Thymus (tissue), 14 donors: ENCODE measurements at places on chromosomes 2 and 18.

DNA sequence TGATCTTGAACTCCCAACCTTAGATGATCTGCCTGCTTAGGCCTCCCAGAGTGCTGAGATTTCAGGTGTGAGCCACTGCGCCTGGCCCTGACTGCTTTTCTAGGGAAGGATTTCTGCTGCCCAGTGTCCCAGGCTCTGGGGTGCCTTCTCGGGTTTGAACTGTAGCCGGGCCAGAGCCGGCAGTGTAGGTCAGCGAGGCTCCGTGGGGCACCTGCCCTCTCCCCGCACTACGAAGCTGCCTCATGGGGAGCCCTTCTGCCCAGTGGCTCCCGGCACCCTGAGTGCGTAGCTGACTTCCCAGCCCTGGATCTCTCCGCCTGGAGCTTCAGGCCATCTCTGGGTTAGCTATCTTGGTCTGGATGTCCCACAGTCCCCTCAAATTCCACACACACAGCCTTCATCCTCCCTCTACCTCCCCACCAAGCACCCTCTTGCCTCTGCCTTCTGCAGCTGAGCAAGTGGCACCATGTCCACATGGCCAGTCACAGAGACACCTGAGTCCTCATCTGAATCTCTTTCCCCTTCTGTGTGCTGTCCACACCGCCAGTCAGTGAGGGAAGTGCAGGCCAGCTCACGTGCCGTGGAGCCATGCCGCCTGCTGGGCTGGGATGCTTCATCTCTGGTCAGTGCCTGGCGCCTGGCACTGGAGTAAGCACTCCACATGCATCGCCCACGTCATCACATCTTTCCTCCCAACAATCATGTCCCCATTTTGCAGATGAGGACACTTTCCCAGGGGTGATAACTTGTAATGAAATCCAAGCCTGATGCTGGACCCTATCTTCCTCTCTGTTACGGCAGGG, 69.2 kb downstream of the EDAR start:
- no peak for DNase-seq

DNA sequence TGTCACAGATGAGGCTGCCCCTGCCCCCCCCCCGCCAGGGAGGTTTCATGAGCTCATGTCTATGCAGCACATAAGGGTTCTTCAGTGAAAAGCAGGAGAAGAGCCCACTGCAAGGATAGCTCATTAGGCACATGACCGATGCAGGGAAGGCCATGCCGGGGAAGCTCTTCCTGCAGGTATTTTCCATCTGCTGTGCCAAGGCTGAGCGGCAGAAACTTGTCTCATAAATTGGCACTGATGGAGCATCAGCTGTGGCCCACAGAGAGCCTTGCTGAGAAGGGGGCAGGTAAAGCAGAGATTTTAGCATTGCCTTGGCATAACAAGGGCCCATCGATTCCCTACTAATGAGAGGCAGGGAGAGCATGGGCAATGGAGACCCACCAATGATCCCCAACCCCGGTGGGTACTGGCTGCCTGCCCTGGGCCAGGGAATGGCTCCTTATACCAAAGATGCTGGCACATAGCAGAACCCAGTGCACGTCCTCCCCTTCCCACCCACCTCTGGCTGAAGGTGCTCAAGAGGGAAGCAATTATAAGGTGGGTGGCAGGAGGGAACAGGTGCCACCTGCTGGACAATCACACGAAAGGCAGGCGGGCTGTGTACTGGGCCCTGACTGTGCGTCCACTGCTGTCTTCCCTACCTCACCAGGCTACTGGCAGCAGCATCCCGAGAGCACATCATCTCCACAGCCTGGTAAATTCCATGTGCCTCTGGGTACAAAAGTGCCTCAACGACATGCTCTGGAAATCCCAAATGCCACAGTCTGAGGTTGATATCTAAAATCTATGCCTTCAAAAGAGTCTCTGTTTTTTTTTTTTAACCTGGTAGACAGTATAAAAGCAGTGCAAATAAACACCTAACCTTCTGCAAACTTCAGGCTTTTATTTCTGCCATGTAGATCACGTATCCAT, 41.4 kb downstream of the STEAP3 start:
- peak; percentile 34 for DNase-seq

GRCh38 chr18:8188184-8188583, 421.1 kb upstream of the RAB12 start:
- no peak for DNase-seq

DNA sequence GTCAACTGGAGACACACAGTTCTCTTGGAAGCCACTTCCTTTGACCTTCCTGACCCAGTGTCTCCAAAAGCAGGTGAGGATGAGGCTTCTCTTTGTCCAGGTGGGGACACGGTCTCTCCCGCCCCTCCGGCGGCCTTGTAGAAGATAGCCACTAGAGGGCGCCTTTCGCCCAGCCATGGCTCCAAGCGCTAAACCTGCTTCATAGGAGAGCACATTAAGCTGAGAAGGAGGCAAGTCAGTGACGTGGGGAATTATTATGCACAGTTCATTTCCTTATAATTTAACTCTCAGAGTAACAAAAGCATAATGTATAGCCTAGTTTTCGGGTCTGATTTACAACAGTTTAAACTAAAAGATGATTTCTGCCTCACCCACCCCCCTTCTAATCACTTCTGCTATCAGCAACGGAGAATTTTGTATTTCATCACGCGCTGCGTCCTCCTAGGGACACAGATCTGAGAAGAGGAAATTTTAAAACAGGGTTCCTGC, 208.7 kb downstream of the ICOS start:
- peak; percentile 75 for DNase-seq

GRCh38 chr18:11154368-11154989, 5.1 kb upstream of the PIEZO2 start:
- DNase-seq, result no peak

DNA sequence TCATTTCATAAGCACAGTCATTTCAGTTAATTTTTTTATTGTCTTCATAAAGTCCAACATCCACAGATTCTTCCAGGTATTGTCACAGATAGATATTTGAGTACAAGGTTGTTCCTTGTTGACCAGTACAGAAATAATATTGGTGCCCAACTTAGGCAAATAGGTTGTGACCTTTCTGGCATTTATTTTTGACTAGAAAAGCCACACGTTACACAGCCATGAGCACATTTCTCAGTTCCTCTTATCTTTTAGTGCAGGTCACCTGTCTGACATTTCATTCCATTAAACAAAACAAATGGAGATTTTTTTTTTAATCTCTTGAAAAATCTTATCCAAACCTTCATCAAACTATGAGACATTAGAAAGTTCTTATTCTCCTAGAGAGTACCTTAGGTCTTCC, 428.8 kb downstream of the ZNF521 start:
- DNase-seq, result no peak

DNA sequence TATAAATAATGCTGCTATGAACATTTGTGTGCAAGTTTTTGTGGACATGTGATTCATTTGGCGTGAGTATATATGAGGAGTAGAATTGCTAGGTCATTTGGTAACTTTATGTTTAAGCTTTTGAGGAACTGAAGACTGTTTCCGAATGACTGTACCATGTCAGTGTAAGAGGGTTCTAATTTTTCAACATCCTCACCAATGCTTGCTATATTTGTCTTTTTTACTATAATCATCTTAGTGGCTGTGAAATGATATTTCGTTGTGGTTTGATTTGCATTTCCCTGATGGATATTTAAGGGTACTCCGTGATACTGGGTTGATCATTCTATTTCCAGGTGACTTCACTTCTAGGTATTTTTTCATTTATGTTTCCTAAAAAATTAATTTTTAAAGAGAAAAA, 241.1 kb downstream of the BCL2 start:
- no peak for DNase-seq
